ENCODE measurements at places on chromosomes 11 and 22. TPM values are rescaled to one million over a fixed set of nuclear protein-coding genes. Genes with fewer than 3 reads are reported as not detected.

- no peak for DNase-seq
Observed at GRCh38 chr11:116807601-116808261, 15.4 kb downstream of the APOA4 start.

DNA sequence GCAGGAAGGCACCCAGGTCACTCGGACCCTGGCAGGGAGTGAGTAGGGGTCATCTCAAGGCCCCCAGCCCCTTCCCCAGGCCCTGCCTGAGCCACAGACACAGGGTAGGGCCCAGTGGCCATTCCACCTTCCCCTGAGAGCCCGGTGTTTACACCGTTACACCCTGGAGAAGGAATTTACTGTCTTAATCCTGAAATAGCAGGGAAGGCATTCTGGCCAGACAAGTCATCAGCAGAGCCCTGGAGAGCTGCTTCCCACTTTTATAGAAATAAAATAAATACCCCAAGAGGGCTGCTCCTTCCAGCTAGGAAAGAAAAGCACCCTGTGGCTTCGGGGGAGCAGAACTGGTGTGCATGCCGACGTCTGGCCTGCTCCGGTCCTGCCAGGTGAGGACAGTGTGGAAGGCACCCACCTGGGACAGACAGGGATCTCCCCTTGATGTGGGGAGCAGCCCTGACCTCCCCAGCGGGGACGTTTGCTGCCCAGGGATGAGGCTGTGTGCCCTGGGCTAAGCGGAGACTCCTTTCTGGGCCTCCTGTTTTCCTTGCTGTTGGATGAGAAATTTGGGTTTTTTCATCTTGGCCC lies 180.0 kb downstream of the MN1 start:
- no peak for DNase-seq

- DNase-seq: peak; percentile 90
Observed at GRCh38 chr11:20559523-20560300, 39.7 kb upstream of the SLC6A5 start.

The DERL3 gene
- 0.26 TPM for total RNA-seq

- peak; percentile 37 for DNase-seq
Observed at GRCh38 chr22:45997077-45997776, 20.3 kb upstream of the WNT7B start.

DNA sequence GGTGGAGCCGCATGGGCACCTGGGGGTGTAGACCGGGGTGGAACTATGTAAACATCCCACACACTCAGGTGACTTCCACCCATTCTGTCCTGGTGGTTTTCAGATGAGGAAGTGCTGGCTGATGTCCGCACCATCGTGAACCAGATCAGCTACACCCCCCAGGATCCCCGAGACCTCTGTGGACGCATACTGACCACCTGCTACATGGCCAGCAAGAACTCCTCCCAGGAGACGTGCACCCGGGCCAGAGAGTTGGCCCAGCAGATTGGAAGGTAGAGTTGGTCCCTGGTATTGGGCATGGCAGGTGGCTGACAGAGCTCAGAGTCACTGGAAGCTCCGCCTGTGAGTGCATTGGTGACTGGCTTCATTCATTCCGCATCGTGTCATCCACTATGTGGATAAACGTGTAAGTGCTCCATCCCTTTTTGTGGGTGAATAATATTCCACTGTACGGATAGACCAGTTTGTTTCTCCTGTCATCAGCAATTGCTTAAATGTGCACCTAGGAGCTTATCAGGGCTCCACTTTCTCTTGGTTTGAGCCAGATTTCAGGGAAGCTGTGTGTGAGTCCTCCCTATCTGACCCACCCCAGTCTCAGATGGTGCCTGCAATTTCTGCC lies 29.9 kb downstream of the NADSYN1 start:
- DNase-seq: no peak

GRCh38 chr22:49855251-49855911 lies 1.7 kb downstream of the ZBED4 start:
- DNase-seq: peak; percentile 23

DNA sequence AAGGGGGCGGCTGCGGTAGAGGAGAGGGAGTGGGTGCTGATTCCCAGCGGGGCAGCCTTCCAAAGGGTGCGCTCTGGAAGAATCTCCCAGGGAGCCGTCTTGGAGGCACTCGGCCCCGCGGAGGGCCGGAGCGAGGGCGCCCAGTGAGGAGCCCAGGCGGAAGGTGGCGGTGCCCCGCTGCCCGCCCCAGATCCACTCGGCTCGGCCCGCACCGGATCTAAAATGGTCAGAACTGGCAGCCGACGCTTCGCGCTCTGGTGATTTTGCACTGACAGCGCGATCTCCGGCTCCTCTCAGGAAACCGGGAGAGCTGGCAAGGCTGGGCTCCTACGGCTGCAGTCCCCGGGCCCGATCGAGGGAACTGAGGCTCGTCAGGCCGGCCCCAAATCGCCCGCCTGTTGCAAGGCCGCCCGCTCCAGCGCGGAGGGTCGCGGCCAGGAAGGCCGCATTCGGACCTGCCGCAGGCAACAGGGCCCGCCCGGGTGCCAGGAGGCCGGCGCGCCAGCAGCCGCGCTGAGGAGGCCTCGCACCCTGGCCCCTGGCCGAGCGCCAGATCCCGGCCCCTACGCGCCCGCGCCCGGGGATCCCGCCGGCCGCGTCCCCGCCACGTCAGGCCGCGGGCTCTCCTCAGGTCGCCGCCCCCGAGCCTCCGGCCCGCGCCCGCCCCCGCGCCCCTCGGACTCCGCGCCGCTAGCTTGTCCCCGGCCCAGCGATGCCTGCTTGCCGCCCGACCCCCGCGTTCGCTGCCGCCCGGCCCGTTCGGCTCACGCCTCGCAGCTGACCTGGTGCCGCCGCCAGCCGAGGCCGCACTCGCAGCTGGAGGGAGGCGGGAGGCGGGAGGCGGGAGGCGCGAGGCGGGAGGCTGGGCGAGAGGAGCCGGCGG lies at the start of gene KLHL22:
KLHL22 (minus strand) TSS at position 818 of the 883 bp plus-strand sequence. CDS start 6,584 bp downstream, outside the sequence.
- no peak for DNase-seq

The ZBED5 gene
- total RNA-seq: 19.5 TPM

DNA sequence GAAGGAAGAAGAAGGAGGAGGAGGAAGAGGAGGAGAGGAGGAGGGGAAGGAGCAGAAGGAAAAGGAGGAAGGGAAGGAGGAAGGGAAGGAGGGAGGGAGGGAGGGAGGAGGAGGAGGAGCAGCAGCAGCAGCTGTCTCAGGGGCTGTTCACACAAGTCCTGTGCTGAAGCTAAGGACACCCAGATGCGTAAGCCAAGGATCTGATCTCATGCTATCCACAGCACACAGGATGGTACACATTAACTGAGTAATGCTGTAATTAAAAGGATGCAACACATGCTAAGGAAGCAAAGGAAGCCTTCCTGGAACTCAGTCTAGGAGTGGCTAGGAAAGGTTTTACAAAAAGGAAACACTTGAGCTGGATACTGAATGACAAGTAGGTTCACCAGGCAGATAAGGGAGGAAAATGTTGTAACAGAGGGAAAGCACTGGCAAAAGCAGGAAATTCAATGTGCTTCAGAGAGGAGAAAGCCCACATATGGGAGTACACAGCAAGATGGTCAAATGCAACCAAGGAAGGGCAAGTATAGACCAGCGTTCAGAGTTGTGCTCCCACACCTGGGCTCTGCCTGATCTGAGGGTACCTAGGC lies 32.0 kb downstream of the TRIM66 start:
- DNase-seq: no peak

The APOL5 gene
- not detected for total RNA-seq

The TRIM6 gene
- total RNA-seq: 1.8 TPM

DNA sequence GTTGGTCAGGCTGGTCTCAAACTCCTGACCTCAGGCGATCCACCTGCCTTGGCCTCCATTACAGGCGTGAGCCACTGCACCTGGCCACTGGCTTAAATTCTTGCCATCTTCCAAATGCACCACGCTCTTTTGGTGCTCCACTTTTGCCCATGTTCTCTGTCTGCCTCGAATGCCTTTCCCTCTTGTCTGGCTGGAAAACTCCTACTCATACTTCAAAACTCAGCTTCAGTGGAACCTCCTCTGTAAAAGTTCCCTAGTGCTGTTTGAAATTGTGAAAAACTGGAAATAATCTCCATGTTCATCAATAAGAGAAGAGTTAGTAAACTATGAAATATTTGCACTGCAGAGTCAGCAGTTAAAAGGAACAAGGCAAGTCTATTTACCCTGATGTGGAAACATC lies 11.5 kb downstream of the VWCE start:
- DNase-seq: no peak

- no peak for DNase-seq
Observed at GRCh38 chr22:20438678-20439492, 1.3 kb upstream of the SCARF2 start.

- DNase-seq: no peak
Observed at GRCh38 chr11:76094740-76095139, 111.6 kb downstream of the WNT11 start.

GRCh38 chr11:47355283-47356128 lies 3.0 kb upstream of the MYBPC3 start:
- peak; percentile 87 for DNase-seq

The CHADL gene
- 1.6 TPM for total RNA-seq

The TENM4 gene
- total RNA-seq: 3.2 TPM

DNA sequence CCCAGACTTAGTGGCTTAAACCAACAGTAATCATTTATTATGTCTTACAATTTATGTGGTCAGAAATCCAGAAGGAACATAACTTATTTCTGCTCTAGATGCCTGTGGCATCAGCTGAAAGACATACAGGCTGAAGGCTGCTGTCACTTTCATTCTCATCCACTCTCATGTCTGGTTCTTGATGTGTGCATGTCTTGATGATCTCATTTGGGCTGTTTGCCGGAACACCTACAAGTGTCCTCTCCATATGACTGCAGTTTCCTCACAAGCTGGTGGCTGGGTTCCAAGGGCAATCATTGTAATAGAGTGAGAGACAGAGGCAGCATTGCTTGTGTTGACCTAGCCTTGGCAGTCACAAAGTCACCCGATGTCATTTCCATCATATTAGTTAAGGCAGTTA lies 1375.9 kb upstream of the RAG2 start:
- DNase-seq: peak; percentile 54

DNA sequence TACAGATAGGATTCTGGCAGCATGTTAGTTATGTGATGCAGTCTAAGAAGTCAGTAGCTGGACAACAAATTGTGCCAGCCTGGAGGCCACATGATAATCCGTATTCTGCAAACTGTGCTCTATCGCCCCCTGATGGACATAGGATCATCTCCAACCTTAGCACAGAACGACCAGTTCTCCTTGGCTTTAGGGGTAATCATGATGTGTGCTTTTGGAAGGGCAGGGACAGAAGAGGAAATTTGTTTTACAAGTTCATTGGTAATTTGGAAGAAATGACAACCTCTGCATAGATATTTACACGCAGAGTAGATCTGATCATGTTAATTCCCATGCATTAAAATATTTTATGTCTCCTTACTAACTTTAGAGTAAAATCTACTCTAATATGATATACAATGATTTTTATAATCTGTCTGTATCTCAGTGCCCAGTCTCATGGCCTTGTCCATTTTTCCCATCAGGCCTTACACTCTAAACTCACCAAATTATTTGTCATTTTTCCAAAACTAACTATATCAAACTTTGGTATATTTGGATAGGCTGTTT lies 12.1 kb downstream of the OR10D3 start:
- DNase-seq: peak; percentile 64

The PKDREJ gene
- total RNA-seq: not detected

DNA sequence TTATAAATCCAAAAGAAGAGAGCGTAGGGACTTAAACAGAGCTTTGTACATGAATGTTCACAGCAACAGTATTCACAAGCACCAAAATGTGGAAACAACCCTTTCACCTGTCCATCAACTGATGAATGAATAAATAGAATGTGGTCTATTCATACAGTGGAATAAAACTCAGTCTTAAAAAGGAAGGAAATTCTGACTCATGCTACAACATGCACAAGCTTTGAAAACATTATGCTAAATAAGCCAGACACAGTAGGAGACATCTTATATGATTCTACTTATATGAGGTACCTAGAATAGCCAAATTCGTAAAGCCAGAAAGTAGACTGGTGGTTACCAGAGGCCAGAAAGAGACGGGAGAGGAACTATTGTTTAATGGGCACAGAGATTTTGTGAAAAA lies 74.3 kb downstream of the SHANK2 start:
- DNase-seq: peak; percentile 85

All from bronchial epithelial cell (primary cell).